ENCODE measurements at places on chromosomes 11 and 22. TPM values are rescaled to one million over a fixed set of nuclear protein-coding genes. Genes with fewer than 3 reads are reported as not detected.

- no peaks in the 10 kb centered on the region for H3K36me3 ChIP-seq
- no peak overlapping the region for H3K27ac ChIP-seq
- no peak for DNase-seq
- H3K27me3 ChIP-seq: no peaks in the 10 kb centered on the region
Observed at GRCh38 chr11:30006876-30007275, 10.0 kb downstream of the KCNA4 start.

Gene LDHAL6A
- total RNA-seq: not detected

GRCh38 chr11:114367244-114367957 lies 32.9 kb downstream of the C11orf71 start:
- no peak overlapping the region for H3K27ac ChIP-seq
- DNase-seq: no peak
- H3K4me3 ChIP-seq: no peak overlapping the region
- peaks cover 16% of the 10 kb centered on the region for H3K4me1 ChIP-seq

GRCh38 chr22:42169055-42169469 lies 38.5 kb upstream of the CYP2D6 start:
- H3K4me1 ChIP-seq: no peaks in the 10 kb centered on the region
- H3K27me3 ChIP-seq: no peaks in the 10 kb centered on the region
- no peak for DNase-seq
- no peak overlapping the region for H3K27ac ChIP-seq

DNA sequence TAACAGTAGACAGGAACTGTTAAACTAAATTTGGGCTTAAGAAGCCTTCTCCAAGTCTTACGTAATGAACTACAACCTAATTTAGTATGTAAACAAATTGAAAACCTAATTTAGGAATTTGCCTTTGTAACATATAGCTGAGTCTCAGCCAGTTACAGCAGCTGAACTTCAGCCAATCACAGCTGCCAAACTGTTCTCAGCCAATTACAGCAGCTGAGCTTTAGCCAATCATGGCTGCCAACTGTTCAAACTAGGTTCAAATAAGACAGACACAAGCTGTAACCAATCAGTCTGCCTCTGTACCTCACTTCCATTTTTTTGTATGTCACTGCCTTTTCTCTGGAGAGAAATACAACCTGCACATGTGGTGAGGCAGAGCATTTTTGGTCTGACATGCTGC lies 95.0 kb upstream of the CD44 start:
- peaks cover 9% of the 10 kb centered on the region for H3K4me1 ChIP-seq
- no peaks in the 10 kb centered on the region for H3K27me3 ChIP-seq
- H3K36me3 ChIP-seq: no peaks in the 10 kb centered on the region
- H3K27ac ChIP-seq: no peak overlapping the region
- H3K4me3 ChIP-seq: no peak overlapping the region

GRCh38 chr11:66247295-66247694 lies 21.1 kb upstream of the RAB1B start:
- H3K27ac ChIP-seq: no peak overlapping the region
- H3K36me3 ChIP-seq: peaks cover 9% of the 10 kb centered on the region
- no peak overlapping the region for H3K4me3 ChIP-seq
- no peak for DNase-seq
- H3K27me3 ChIP-seq: no peaks in the 10 kb centered on the region

GRCh38 chr11:5665746-5666401 lies 19.0 kb downstream of the TRIM5 start:
- H3K4me3 ChIP-seq: no peak overlapping the region
- no peak for DNase-seq
- H3K27ac ChIP-seq: no peak overlapping the region
- H3K36me3 ChIP-seq: peaks cover 5% of the 10 kb centered on the region

DNA sequence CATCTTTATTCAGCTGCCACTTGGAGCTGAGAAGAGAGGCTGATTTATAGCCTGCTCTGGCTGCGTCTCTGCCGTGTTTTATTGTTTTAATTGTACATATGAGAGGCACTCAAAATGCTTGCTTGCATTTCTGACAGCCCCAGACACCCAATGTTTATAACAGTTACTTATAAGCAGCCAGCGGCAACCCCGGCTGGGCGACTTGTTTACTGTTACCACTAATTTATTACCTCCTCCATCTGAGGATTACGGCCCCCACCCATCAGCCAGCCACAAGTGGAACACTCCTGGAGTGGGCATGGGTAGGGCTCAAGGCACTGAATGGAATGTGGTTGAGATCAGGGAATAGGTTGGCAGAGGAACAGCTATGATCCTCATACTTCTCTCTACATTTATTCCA lies 61.2 kb downstream of the CLPB start:
- no peaks in the 10 kb centered on the region for H3K27me3 ChIP-seq
- H3K4me1 ChIP-seq: no peaks in the 10 kb centered on the region
- H3K27ac ChIP-seq: no peak overlapping the region
- DNase-seq: no peak

Gene KCNC1
- total RNA-seq: not detected

Gene SSTR3
- total RNA-seq: not detected

DNA sequence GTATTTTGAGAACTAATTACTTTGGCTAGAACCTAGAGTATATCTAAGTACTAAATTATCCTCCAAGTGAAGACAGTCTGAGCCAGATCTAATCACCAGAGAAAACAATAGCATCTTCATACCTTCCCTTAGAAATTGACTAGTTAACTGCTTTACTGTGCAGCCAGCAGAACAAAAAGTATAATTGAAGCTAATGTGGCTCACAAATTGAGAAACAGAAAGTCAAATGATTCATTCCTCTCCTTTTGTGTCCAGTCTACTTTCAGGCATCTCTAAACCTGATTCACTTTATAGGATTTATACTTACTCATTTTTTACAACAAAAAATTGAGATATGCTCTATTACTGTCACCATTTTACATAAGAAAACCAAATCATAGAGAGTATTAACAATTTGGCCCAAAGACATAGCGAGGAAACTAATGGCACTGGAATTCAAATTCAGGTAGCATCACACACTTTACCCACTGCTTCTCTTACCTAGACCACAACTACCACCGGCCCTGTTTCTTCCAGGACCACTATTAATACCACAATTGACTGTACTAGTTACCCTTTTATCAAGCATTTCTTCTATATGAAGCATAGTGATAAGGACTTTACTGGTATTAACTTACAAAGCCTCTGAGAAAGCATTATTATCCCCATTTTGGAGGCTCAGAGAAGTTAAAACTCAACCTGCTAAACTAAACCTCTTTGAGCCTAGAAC lies 1402.6 kb upstream of the TENM4 start:
- no peak overlapping the region for H3K27ac ChIP-seq
- no peaks in the 10 kb centered on the region for H3K27me3 ChIP-seq
- DNase-seq: no peak
- no peaks in the 10 kb centered on the region for H3K36me3 ChIP-seq
- H3K4me3 ChIP-seq: no peak overlapping the region

DNA sequence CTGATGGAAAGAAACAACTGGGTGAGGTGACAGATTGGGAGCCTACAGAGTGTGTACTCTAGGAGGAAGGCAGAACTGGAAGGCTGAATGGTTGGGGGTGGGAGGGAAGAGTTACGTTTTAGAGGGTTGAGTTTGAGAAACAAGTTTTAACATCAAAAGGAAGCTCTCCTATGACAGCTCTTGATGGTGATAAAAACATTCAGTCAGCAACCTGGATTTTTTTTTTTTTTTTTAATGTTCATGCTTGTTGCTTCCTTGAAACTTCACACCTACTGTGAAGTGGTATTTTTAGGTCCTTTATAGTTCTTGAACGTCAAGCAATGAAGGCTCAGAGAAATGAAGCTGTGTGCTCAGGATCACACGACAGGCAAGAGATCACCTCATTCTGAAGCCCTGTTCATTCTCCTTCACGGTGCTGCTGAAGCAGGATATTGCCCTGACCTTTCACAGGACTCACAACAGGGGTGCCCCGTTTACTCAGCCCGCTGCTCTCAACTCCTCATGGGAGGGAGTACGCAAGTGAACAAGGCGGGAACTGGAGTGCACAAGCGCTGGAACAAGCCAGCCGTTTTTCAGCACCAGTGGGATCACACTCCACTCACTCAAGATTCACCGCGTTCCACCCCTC lies 1.6 kb upstream of the TMEM109 start:
- H3K4me1 ChIP-seq: peaks cover 49% of the 10 kb centered on the region
- H3K27ac ChIP-seq: no peak overlapping the region
- no peaks in the 10 kb centered on the region for H3K36me3 ChIP-seq
- H3K4me3 ChIP-seq: no peak overlapping the region

Gene MYO7A
- total RNA-seq: 4.0 TPM

Gene IGSF9B
- 1.1 TPM for total RNA-seq

GRCh38 chr22:27654546-27655445 lies 146.8 kb downstream of the MN1 start:
- no peaks in the 10 kb centered on the region for H3K27me3 ChIP-seq
- H3K4me1 ChIP-seq: no peaks in the 10 kb centered on the region
- no peak for DNase-seq
- H3K27ac ChIP-seq: no peak overlapping the region
- H3K4me3 ChIP-seq: no peak overlapping the region

Gene CHRNA10
- not detected for total RNA-seq

- H3K4me1 ChIP-seq: peaks cover 60% of the 10 kb centered on the region
- DNase-seq: no peak
- H3K27me3 ChIP-seq: no peaks in the 10 kb centered on the region
- H3K27ac ChIP-seq: peak overlapping the region; percentile 82
- H3K4me3 ChIP-seq: no peak overlapping the region
Observed at GRCh38 chr22:31295831-31296657, 3.8 kb upstream of the PIK3IP1 start.

DNA sequence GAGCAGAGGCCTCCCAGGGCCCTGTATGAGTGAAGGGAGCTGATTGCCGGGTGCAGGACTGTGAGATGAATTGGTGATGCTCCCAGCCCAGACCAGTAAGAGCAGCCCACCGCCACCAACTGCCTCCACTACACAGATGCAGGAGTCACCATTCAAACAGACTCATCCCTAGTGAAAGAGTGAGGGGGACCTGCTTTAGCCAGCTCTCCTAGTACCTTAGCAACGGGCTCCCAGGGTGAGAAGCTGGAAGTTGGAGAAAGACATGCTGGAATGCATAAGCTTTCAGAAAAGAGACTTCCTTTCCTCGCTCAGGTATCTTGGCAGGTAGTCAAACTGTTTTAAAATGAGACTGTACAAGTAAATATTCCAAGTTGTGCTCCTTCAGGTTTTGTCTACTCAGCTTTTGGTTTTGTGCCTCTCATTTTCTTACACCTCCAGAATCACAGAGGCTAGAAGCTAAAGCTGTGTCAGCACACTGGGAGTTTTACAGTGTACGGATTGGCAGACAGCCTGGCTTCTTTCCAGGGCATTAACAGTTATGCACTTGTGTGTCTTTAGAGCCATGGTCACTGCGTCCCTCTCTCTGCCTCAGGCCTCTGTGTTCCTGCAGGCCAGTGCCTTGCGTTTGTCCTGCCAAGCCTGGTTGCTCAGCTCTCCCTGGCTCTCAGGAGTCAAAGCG lies 146.2 kb downstream of the ATXN10 start:
- H3K27ac ChIP-seq: peak overlapping the region; percentile 78
- H3K4me3 ChIP-seq: no peak overlapping the region
- no peak for DNase-seq
- peaks cover 41% of the 10 kb centered on the region for H3K36me3 ChIP-seq

GRCh38 chr11:87239531-87239930 lies 201.8 kb downstream of the TMEM135 start:
- DNase-seq: no peak
- H3K27ac ChIP-seq: no peak overlapping the region
- no peaks in the 10 kb centered on the region for H3K27me3 ChIP-seq

- H3K36me3 ChIP-seq: peaks cover 25% of the 10 kb centered on the region
- H3K27ac ChIP-seq: no peak overlapping the region
- DNase-seq: no peak
- H3K27me3 ChIP-seq: no peaks in the 10 kb centered on the region
- no peak overlapping the region for H3K4me3 ChIP-seq
Observed at GRCh38 chr11:429391-429790, 12.4 kb downstream of the ANO9 start.

Gene OR10A3
- total RNA-seq: not detected

DNA sequence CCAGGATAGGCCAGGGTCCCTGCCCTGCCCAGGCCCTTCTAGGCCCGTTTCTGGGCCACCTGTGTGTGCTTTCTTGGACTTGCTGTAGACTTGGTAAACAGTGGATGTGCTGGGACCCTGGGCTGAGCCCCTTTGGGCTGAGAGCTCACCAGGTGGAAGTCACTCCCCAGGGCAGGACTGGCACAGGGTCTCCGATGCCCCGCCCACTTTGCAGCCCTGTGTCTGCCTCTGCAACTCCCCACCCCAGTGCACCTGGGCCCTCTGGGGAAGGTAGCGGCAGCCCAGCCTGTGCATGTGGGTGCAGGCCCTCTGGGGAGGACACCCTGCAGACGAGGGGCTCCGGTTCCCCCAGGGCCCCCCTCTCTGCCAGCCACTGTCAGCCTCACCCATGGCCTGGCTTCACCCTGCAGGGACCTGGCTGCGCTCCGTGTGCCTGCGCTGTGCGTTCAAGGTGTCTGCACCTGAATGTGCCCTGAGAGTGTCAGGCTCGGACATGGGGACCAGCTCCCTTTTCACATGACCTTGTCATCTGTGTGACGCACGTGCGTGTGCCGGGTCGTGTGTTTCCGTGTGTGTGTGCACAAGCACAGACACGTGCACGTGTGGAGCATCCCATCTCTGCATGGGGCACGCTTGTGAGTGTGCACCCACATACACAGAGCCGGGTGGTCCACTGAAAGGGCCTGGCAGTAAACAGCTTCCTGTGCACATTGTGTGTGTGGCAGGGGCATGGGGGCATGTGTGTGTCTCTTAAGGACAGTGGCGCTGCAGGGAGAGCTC lies 118.5 kb downstream of the KCNQ1OT1 start:
- no peak overlapping the region for H3K4me3 ChIP-seq
- no peaks in the 10 kb centered on the region for H3K4me1 ChIP-seq
- no peaks in the 10 kb centered on the region for H3K36me3 ChIP-seq

Gene SRRD
- total RNA-seq: 11.4 TPM

DNA sequence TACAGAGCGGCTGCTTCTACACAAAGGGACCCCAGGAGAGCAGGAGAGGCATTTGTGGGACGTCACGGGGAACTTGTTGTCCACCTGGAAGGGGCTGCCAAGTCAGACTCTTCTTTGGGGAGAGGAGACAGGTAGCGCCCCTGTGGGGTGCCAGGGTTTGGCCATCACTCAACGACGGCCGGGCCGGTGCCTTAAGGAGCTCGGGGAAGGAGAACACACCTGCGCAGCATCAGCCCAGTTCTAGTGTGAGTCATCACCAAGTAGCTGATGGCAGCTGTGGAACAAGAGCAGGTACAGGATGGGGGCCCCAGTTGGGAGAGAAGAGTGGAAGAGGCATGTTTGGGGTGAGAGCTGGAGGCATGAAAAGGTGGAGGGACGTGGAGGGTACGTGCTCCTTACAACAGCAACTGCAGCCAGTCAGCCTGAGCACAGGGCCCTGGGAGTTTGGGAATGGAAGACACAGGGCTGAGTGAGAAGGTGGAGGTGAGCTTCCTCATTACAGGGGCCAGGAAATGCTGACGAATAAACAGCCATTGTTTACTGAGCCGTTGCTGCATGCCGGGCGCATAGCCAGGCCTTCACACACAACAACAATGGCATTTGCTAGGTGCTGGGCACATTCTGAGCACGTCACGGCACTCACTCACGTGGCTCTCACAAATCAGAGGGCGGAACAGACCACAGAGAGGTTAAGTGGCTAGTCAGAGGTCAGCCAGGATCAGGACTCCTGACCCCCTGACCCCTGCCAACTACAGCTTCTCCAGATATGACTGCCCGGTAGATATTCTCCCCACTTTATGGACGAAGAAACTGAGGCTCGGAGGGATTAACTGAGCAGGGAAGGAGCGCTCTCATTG lies 29.1 kb upstream of the TP53I11 start:
- peak overlapping the region; percentile 58 for H3K27ac ChIP-seq
- DNase-seq: no peak
- H3K4me1 ChIP-seq: peaks cover 43% of the 10 kb centered on the region
- no peaks in the 10 kb centered on the region for H3K36me3 ChIP-seq
- H3K4me3 ChIP-seq: no peak overlapping the region

All from esophagus squamous epithelium (tissue), 5 donors.